ENCODE measurements at places on chromosomes 4 and X.

GRCh38 chrX:26581091-26581490 is 365.1 kb downstream of the MAGEB5 start:
- DNase-seq = no peak

DNA sequence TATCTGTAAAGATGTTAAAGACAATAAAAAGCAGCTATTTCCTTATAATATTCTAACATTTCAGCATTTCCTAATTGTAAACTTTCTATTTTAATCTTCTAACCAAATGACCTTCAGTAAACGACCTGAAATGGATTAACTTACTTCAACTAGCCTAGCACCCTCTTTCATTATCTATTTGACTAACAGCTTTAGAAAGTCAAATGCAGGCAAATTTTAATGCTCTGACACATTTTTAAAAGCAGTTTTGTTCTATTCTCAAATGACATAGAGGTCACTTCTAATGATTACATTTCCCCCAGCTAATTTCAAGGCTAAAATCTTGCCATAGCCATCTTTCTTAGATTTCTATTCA is 41.9 kb downstream of the SLC7A11 start:
- DNase-seq = no peak

- no peak for DNase-seq
Observed at GRCh38 chrX:70253377-70254062, 6.5 kb downstream of the P2RY4 start.

DNA sequence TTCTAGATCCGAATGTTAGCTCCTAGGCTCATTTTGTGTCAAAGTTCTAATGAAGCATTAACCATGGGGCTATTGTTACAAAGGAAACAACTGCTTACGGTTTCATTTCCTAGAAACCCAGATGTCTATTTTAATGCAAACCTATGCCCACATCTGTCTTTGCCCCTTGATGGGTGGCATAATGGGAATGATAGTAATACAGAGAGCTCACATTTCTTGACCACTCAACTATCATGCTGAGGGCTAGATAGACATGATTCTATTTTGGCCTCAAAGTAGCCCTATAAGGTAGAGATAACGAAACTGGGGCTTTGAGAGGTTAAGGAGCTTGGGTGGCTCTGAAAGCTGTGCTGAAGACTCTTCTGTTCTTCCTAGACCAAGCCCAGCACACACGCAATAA is 1.9 kb downstream of the TLR7 start:
- DNase-seq = no peak

GRCh38 chr4:95599777-95600400 is 51.1 kb upstream of the UNC5C start:
- DNase-seq = no peak

GRCh38 chr4:144970597-144970996 is 127.4 kb downstream of the ANAPC10 start:
- DNase-seq = no peak

GRCh38 chr4:113997206-113997605 is 17.8 kb upstream of the ARSJ start:
- no peak for DNase-seq

DNA sequence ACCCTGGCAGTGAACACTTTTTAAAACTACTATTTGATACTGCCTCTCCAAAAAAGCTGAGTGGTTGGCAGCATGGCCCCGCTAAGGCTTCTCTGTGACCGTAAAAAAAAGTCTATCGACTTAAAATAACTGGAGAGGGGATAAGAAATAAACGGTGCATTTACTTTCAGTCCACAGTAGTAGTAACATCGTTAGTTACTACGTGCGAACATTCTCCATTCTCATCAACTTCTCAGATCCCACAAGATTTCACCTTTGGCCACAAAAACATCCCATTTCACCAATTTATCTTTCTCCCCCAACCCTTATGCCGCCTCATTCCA is 524 bp upstream of the EXOSC9 start:
- DNase-seq = no peak

- no peak for DNase-seq
Observed at GRCh38 chr4:115058533-115058932, 54.9 kb downstream of the NDST4 start.

DNA sequence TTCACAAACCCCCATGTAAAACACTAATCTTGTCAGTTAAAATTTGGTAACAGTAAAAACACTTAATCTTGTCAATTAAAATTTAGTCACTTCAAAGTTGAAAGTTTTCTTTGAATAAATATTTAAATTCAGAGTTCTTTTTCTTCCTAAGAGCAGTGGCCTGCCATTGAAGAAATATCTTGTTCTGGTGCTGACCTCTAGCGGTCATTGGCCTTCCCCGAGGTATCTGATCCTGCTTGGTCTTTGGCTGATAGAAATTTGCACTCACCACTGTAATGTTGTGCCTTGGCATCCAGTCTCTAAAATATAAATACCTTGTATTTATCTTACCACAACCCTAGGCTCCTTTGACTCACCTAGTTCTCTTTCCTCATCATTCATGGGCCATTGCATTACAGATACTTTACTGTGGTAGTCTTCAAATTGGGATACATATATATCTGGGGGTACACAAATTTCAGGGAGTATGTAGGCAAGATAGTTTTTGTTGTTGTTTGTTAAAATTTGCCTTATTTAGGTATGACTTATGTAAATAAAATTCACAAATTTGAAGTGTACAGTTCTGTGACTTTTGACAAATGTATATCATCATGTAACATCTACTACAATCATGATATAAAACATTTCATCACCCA is 6.7 kb upstream of the ART3 start:
- peak; percentile 56 for DNase-seq

GRCh38 chr4:89753601-89754066 is 83.3 kb downstream of the SNCA start:
- no peak for DNase-seq

DNA sequence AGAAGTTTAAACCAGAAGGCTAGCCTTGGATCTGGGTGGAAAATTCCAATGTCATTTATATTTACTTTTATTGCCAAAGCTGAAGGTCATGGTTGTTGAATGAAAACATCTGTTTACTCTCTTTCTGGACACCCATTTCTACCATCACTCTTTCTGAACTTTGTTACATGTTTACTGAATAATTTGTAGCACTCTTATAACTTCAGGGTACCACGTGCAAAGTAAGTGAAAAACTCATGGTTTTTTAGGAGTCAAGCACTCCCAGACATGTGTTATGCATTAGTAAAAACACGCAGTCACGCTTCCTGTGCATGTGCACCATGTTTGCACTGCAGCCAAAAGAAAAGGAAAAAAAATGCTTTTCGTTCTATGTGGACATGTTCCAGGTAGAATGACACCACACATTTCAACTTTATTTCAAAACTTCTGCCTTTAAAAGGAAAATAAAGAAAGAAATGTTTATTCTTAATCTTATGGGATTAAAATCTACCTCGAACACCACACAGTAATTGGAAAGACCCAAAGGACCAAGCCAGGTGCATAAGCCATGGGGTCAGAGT is 31.4 kb upstream of the ADH1C start:
- DNase-seq = no peak

- no peak for DNase-seq
Observed at GRCh38 chr4:139887376-139887802, 221.8 kb downstream of the MGST2 start.

GRCh38 chrX:22296871-22297270 is 24.2 kb downstream of the CBLL2 start:
- DNase-seq = no peak

DNA sequence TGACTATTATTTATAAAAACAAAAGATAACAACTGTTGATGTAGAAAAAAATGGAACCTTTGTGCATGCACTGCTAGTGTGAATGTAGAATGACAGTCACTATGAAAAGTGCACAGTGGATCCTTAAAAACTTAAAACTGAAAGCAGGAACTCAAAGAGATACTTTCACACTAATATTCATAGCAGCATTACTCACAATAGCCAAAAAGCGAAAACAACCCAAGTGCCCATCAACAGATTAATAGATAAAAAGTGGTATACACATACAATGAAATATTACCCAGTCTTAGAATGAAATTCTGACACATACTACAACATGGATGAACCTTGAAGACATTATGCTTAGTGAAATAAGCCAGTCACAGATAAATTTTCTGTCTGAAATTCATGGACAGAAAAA is 23.8 kb downstream of the CENPC start:
- DNase-seq = peak; percentile 45

DNA sequence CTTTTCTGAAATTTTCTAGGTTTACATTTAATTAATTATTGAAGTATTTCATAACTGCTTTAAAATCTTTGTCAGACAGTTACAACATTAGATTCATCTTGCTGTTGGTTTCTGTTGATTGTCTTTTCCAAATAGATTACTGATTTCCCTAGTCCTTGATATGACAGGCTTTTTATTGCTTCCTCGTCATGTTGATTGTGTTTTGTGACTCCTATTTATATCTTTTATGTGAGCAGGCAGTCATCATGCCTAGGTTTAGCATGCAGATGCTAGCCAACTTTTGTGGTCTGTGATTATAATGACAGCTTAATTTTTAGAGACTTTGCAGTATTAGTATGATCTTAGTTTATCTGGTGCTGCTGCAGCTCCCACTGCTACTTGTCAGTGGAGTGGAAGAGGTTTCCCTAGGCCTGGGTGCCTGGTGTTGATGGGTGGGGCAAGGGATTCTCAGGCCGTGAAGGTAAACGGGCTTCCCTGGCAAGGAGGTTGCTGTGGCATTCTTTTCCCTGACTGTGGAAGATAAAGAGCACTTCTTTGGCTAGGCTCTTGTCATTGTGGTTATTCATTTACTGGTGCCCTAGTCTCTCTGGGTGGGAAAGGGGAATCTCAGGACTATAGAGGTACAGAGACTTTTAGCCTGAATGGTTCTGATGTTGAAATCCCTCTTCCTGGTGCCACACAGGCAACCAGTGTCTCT is 65.7 kb downstream of the SERPINA7 start:
- DNase-seq = no peak

GRCh38 chrX:20968996-20969395 is 405.2 kb upstream of the CNKSR2 start:
- DNase-seq = no peak

DNA sequence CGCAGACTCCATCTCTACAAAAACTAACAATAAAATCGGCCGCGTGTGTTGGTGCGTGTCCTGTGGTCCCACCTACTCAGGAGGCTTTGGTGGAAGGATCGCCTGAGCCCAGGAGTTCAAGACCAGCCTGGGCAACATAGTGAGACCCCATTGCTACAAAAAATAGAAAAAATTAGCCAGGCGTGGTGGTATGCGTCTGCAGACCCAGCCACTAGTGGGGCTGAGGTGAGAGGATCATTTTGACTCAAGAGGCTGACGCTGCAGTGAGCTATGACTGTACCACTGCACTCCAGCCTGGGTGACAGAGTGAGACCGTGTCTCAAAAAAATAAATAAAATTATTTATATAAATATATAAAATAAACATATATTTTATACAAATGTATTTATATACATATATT is 22.3 kb downstream of the ASMTL start:
- DNase-seq = no peak

DNA sequence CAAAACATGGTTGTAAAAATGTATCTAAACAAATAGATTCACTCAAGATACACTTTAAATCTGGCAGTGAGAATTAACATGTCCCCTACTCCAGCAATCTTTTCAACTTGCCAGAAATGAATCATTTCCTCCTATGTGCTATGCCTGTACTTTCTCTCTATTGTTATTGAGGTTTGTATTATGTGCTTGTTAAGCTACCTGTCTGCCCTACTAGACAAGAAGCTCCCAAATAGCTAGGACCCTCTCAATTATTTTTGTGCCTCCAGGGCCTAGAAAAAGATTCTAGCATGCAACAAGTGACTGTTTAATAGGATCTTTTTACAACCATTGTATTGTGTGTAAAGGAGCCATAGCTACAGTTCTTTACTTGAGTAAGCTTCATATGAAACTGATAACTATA is 3.5 kb upstream of the SAP30 start:
- DNase-seq = no peak

DNA sequence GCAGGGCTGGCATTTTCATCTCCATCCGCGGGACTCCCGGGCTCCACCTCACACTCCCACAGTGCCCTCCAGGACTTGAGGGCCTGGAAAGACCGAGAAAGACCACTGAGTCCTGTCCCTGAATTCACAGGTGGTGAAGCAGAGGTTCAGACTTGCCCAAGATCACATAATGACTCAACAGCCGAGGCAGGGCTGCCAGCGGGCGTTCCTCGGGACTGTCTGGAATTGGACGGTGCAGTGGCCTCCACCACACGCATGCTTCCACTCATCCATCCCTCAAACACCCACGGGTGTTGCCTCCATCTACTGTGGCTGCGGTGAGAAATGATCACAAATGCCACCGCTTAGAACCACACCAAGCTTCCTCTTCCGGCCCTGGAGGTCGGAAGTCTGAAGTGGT is 6.9 kb upstream of the ADRA2C start:
- no peak for DNase-seq

DNA sequence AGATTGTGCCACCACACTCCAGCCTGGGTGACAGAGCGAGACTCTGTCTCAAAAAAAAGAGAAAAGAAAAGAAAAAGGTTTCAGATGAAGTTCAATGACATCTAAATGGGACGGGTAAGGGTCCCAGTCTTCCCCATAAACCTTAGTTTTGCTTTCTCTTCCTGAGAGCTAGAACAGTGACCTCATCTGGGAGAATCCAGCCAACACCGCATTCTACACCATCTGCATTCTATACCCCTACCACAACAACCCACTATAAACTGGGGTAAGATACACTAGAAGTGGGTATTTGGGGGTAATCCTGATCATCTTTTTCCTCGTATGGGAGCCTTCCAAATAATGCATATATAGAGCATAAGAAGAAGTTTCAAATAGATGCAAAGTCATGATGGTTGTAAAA is 18.2 kb downstream of the SLC25A43 start:
- DNase-seq = no peak

DNA sequence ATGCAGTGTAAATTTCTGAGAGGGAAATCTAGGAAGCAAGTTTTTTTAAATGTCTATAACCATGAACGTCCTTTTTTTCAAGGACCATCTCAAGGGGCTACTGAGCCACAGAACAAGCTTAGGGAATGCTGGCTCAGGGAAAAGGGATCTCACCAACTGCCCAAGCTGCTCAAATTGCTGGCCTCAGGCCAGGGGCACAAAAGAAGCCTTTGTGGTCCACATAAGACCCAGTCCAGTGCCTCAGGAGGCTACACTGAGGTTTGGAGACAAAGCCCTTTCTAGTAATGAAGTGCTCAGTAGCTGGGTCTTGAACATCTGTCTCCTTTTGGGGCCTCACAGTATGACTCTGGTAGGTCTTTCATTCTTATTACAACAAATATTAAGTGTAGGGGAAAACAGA is 305.5 kb downstream of the RAB28 start:
- no peak for DNase-seq

DNA sequence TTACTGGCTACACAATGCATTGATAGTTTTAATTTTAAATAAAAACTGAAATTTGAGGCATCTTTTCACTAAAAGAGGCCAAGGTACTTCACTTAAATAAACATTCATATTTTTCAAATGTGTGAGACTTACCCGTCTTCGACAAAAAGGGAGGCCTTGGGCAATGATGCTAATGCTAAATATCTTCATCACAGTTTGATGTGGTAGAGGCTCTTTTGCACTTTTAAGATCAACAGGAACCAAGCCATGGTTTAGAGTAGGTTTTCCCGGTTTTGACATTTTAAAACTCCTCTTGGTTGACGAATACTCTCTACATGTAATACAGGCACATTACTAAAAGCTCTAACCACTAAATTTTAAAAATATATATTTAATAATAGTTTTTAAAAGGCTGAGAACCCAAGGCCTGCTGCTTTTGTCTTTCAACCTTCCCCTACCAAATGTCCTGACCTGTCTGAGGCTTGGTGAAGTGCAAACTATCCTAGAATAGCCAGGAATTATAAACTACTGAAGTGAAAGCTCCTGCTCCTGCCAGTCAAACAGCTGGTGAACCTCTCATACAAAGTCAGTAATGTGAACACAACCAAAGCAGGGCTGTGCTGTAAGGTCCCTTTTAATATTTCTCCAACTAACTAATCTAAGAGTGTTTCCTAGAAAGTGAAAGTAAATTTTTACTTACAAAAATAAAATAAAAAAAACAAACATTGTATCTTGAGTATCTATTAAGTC is 153.7 kb downstream of the FBXW7 start:
- DNase-seq = no peak

Measured in T-helper 1 cell (primary cell).